Mucosa of gallbladder (tissue), 1 donor: ENCODE measurements at places on chromosomes 5 and 9.
A peak's percentile ranks its signal among the peaks of the same experiment; 100 is the strongest.

- DNase-seq: no peak
Observed at GRCh38 chr5:124704594-124705284, 41.7 kb downstream of the ZNF608 start.

DNA sequence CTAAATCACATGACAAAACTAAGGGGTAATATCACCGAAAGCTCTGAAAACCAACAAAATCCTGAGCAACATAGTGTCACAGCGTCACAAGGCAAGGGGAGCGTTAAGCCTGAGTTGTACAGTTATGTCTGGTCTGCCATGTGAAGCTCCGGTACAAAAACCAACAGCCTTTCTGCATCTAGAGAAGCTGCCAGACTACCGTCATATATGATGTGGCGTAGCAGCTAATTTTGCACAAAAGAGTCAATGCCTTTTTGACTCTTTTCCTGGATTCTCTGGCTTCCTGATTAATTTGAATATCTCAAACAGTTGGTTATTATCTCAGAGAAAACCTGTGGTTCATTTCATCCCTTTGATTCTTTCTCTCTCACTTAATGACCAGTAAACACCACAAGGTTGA, 16.0 kb upstream of the ATP10B start:
- DNase-seq: no peak

- DNase-seq: no peak
Observed at GRCh38 chr5:149434162-149435014, 55.3 kb upstream of the IL17B start.

GRCh38 chr9:136902259-136902821, 16.0 kb downstream of the TRAF2 start:
- peak; percentile 87 for DNase-seq

- DNase-seq: no peak
Observed at GRCh38 chr9:137372693-137373610, 50.0 kb downstream of the EXD3 start.
